Activated CD8-positive, alpha-beta T cell treated with anti-CD3 and anti-CD28 coated beads, Interleukin-2, amount 10 ng/mL, durations not matched to agents 7 days and 5 days (primary cell): ENCODE measurements at places on chromosomes 5 and 9.
A peak's percentile ranks its signal among the peaks of the same experiment; 100 is the strongest.

- DNase-seq = no peak
Measured at GRCh38 chr5:32059761-32060530, 114.2 kb downstream of the GOLPH3 start.

DNA sequence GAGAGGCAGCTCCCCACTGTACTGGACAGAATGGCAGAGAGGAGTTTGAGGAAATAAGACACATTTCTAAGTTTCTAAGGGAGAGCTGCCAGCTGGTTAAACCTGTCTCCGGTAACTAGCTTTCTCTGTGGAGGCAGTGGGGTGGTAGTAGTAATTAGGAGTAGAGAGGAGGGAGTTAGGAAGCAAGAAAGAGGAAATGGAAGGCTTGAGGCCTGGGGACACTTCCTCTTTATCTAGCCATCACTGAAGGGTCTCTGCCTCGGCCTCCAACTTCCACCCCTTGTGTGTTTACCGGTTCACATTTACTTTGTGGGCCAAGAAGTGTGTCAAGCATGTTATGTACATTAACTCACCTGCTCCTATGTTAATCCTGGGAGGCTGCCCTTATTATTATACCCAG lies 462.2 kb upstream of the DMAC1 start:
- no peak for DNase-seq

GRCh38 chr9:136726631-136727191 lies 14.3 kb downstream of the DIPK1B start:
- peak; percentile 73 for DNase-seq

- no peak for DNase-seq
Measured at GRCh38 chr5:27906931-27907601, 868.7 kb upstream of the CDH9 start.
